Cardiac fibroblast (primary cell): ENCODE measurements at places on chromosomes 7 and 10.

DNA sequence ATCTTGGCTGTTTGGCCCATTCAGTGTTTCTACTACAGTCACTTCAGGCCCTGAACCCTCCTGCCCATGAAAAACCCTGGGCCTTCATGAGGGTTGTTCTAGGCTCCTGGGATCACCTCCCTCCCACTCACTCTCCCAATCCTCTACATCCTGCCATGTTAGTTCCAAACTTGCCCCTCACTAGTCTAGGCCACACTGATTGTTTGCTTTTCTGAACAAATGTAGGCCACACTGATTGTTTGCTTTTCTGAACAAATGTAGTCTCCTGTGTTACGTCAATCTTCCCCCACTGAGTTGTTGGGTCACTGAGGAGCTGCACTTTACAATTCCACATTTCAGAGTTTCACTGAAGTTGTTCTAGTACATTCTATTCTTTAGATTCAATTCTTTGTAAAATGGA, 5.3 kb upstream of the ALDH18A1 start:
- no peak for DNase-seq

DNA sequence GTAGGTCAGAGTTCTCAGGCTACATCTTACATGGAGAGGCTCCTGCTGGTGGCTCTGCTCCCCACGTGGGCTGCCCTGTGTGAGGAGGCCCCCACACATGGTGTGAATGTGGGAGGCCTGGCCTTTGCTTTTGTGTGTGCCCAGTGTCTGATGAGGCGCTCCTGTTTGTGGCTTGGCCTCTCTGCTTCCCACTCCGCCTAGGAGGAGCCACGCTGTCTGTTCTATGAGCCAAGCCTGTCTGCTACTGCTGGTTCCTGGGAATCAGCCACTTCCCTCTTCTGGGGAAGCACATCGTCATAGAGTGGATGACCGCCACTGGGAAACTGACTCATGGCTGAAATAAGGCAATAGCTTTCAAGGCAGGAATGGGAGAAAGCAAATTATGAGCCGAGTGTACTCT, 87.1 kb downstream of the CYP26A1 start:
- DNase-seq = peak; percentile 62

GRCh38 chr7:101562531-101563197, 66.4 kb downstream of the MYL10 start:
- no peak for DNase-seq

DNA sequence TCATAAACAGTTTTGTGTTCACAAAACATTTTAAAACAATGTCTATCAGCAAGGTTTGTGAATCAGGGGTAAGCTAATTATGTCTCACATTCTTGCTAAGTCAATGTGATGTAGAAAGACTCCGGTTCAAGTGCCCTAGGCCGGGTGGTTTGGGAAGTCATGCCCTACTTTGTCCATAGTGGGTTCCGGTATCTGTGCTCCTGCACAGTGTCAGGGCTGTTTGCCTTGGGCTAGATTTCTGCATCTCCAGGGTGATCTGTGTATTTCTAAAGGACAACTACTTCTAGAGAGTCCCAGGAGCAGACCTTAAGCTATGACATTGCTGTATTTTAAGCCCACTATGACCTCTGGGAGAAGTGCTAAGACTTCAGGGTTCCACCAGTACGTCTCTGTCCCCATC, 504.1 kb downstream of the PLXNA4 start:
- no peak for DNase-seq

GRCh38 chr7:4610768-4611467, 71.2 kb upstream of the FOXK1 start:
- DNase-seq = peak; percentile 83

- DNase-seq = no peak
Observed at GRCh38 chr10:94200146-94200837, 162.4 kb downstream of the NOC3L start.

- peak; percentile 70 for DNase-seq
Observed at GRCh38 chr10:87656431-87657072, 3.1 kb upstream of the PAPSS2 start.

- no peak for DNase-seq
Observed at GRCh38 chr10:12259988-12260387, 64.0 kb downstream of the CDC123 start.

GRCh38 chr10:24899571-24899970, 52.8 kb downstream of the PRTFDC1 start:
- DNase-seq = no peak

DNA sequence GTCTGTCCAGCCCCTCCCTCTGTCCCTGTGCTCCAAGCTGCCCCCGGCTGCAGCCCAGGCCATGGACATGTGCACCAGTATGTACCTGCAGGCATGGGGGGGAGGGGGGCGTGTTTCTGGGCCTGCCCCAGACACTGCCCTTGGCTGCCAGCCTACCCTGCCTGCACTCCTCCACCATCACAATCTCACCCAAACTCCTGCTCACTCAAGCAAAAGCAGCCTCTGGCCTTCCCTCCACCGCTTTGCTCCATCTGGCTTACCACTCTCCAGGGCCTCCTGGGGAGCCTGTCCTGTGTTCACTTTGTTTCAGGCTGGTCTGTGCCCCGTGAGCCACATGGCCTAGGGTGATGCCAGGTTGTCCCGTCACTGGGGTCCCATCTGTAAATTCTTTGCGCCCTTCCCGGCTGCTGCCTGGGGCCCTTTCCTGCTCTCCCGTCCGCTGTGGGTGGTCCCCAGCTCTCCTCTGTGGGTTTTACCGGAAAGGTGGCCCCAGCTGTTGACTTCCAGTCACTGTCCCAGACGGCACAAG, 33.3 kb upstream of the PPIF start:
- no peak for DNase-seq

DNA sequence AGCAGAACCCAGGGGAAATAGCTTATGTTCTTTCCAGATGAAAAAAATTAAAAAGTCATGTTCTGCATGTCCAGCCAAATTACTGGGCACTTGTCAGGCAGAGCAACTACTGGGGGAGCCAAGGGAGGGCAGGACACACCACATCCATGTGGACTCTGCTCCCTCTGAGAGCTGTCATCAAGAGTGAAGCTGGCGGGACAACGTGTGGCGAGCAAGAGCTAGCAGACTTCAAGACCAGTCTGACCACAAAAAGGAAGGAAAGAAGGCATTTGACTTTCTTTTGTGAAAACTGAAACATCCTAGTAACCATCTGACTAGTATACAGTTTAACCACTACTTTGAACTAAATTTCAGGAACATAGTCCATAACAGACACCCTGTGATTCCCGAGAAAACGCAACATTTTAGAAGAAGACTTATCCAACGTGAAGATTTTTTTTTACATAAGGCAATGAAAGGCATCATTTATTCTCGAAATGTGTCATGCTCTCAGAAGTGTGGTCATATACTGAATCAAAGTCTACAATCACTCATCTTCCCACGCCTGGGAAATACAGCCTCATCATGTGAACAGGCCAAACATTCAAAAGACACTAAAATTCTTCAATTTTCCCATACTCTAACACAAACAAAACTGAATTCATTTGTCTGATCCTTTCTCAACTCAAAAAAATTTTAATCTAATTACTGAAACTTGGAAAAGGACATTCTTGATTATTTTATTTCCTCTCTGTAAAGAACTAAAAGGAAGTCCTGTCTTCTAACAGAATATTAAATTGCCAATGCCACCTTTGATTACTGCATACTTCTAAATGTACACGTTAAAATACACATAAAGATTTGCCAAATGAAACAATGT, 15.5 kb downstream of the CYTH3 start:
- peak; percentile 72 for DNase-seq

DNA sequence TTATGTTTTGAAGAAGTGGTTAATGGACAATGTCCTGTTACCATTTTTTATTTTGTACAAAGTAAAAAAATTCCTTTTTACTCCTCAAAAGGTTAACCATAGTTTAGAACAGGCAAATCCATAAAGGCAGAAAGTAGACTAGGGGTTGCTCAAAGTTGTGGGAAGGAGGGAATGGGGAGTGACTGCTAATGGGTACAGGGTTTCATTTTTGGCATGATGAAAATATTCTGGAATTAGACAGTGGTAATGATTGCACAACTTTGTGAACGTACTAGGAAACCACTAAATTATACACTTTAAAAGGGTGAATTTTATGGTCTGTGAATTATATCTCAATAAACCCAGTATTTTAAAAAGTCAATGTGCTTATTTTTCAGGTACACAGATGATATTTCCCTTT, 35.4 kb upstream of the CDK14 start:
- DNase-seq = peak; percentile 42

DNA sequence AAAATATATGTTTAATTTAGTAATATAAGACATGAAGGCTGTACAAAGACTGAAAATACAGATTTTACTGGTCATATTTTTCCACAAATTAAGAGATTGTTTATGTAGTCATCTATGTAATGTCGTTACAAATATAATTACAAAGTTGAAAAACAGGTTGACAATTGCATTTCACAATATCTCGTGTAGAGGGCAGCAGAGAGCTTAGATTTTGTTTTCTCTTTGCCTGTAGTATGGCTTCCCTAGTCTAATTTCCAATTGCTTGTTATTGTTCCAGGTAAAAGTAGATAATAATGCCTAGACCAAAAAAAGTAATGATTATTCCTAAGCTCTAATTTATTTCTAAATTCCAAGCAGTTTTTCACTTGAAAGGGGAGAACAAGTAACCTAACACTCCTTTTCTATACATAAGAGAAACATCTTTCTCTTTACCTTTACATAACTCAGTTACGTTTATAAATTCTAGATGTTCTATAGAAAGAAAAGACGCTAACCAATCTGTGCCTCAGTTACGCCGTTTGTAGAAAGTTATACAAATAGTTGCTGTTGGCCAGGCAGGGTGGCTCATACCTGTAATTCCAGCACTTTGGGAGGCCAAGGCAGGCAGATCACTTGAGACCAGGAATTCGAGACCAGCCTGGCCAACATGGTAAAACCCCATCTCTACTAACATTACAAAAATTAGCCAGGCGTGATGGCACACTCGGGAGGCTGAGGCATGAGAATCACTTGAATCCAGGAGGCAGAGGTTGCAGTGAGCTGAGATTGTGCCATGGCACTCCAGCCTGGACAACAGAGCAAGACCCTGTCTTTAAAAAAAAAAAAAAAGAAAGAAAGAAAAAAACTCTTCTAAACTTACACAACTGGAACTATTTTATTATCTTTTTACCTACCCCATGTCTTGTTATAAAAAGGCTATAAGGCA, 30.0 kb downstream of the NET1 start:
- DNase-seq = peak; percentile 69

- DNase-seq = no peak
Observed at GRCh38 chr10:114282526-114282925, 43.5 kb downstream of the VWA2 start.

DNA sequence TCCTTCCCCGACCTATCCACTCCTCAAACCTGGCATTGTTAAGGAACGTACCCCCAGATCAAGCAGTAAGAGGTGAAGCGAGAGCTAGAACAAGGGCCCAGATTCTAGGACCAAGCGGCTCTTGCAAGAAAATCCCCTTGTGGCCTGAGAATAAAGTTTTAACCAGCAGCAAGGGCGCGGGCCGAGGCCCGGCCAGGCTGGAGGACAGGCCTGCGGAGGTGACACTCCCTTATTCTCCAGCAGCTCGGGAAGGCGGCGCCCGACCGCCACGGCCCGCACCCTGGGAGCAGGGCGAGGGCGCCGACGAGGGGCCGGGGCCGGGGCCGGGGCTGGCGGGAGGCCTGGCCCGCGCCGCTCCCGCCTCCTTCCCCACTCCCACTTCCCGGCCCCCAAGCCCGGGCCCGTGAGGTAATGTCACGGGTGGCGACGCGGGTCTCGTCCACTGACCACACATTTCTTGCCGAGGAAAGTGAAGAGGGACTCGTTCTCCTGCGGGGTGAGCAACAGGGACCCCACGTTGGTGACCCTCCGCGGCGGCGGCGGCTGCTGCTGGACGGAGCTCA, 551 bp downstream of the WASL start:
- DNase-seq = peak; percentile 45

DNA sequence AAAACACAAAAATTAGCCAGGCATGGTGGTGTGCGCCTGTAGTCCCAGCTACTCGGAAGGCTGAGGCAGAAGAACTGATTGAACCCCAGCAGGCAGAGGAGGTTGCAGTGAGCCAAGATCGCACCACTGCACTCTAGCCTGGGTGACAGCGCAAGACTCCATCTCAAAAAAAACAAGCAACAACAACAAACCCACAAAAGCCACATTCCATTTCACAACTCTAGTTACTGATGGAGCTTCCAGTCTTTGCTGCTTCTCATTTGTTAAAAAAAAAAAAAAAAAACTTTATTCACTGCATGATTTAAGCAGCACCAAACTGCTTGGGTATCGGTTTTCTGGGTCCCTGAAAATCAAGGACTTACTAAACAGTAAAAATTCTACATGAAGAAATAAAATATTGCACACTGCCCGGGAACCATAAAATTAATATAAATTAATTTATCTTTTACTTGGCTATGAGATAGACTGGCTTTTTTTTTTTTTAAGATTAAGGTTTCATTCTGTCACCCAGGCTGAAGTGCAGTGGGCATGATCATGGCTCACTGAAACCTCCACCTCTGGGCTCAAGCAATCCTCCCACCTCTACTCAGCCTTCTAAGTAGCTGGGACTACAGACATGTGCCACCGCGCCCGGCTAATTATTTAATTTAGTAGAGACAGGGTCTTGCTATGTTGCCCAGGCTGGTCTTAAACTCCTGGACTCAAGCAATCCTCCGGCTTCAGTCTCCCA, 42.0 kb downstream of the SRPK2 start:
- no peak for DNase-seq

DNA sequence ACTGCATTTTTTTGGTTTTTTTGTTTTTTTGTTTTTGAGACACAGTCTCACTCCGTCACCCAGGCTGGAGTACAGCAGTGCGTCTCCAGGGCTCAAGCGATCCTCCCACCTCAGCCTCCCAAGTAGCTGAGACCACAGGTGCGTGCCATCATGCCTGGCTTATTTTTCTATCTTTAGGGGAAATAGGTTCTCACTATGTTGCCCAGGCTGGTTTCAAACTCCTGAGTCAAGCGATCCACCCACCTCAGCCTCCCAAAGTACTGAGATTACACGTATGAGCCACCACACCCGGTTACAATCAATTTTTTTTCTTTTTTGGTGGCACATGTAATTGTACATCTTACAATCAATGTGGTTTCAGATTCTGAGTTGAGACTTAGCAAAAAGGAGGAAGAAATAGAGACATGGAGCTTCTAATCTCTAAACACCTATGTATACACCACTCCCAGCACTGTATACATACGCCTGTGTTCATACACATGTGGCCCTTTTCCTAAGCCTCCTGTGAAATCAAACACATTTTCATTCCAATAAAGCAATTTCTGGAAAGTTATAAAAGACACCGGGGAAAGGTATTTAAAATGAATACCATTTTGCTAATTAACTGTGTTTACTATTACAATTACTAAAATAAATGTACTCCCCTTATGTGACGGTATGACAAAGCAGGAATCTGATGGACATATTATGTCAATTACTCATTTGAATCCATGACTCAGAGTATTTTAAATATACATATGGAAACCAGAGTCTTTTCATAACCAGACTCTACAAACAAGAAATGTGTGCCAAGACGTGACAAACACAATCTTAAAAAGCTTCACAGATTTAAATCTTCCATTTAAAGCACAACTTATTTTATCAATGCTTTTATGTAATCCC, 40.9 kb downstream of the SMURF1 start:
- DNase-seq = no peak
